ENCODE measurements at places on chromosomes 3 and 15. TPM values are rescaled to one million over a fixed set of nuclear protein-coding genes. Genes with fewer than 3 reads are reported as not detected.

GRCh38 chr3:69767571-69767970, 28.3 kb downstream of the MITF start:
- DNase-seq, result no peak

DNA sequence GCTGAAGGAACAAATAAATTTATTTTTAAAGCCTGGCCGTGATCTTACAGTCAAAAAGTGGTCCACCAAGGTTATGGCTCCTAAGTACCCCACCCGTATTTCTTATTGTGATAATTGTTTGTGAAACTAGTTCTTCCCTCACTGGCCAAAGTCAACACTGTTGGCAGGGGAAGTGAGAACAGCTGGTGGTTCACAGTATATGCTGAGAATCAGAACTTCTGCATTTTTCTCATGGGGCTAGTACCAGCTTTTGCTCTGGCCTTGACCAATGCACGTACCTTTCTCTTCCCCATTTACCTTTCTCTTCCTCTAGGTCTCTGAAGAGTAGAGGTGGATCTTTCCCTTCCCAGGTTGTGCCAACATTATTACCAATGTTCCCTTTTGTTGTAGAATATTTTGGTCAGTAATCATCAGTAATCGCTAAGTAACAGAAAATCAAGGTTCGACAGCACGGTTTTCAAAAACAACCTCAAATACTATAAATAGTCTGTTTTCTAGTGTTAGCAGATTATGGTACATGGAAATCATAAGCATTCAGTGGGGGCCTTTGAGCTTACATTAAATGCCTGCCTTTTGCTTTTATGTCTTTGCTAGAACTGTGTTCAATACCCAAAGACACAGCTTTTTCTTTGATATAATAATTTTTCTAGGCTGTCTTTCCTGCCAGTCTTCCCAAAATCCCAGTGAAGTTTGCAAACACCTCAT, 268.0 kb downstream of the LPP start:
- peak; percentile 45 for DNase-seq

DNA sequence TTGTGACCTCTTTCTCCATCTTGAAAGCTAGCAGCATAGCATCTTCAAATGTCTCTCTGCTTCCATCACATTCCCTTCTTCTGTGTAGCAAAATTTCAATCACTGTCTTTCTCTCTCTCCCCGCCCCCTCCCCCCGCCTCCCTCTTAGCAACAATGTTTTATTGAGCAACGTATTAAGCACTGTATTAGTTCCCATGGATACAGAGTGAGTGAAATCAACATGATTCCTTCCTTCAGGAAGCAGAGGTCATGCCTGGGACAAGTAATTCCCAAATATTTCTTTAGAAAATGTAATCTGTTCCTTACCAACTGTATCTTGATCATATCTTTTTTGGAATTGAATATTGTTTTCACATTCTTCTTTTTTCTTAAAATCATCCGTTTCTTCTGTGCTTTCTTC, 373.7 kb upstream of the NECTIN3 start:
- no peak for DNase-seq

- DNase-seq, result no peak
These were observed 35.2 kb downstream of the ZNF710 start for GRCh38 chr15:90036343-90036742.

GRCh38 chr15:95973566-95974256, 356.8 kb upstream of the NR2F2 start:
- no peak for DNase-seq

DNA sequence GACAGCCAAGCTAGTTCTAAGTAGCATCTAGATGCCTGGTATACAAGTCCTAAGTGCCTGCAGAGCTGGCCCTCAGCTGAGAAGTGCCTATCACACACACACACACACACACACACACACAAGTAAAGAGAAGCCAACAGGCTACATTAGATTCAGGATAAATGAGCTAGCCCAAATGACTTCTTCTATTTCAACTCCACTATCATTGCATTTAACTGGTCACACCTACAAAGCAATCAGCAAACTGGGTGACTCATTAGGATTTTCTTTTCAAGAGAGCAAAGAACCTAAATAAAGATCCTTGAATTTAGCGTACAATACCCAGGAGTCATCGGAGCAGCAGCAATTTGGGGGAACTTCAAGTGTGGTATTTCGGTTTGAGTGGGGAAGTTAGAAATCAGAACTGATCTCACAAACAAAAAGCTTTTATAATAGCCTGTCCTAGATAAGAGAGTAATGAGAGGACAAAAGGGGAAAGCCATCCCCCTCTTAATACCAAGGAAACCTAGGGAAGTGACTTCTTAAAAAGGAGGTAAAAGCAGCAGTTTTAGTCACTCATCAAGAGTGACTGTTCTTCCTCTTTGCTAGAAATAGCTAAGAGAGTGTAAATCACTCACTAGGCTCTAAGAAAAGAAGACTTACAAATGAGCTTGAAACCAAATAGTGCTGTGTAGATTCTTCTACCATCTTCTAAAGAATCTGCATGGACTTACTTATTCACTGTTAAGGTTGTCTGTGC, 112.7 kb downstream of the TNIK start:
- DNase-seq, result no peak

DNA sequence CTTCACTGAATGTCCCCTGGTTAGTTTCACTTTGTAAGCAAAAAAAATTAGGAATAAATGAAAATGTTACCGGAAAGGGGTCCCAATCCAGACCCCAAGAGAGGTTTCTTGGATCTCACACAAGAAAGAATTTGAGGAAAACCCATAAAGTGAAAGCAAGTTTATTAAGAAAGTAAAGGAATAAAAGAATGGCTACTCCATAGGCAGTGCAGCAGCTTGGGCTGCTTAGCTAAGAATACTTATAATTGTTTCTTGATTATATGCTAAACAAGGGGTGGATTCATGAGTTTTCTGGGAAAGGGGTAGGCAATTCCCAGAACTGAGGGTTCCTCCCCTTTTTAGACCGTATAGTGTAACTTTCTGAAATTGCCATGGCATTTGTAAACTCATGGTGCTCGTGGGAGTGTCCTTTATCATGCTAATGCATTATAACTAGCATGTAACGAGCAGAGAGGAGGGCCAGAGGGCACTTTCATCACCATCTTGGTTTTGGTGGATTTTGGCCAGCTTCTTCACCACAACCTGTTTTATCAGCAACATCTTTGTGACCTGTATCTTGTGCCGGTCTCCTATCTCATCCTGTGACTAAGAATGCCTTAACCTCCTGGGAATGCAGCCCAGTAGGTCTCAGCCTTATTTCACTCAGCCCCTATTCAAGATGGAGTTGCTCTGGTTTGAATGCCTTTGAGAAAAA, 41.0 kb upstream of the CMSS1 start:
- no peak for DNase-seq

GRCh38 chr3:17602126-17602525, 140.3 kb downstream of the TBC1D5 start:
- DNase-seq, result no peak

- DNase-seq, result no peak
These were observed 1013.6 kb downstream of the ROBO1 start for GRCh38 chr3:78754066-78754743.

- peak; percentile 53 for DNase-seq
These were observed 267.5 kb upstream of the CHRM5 start for GRCh38 chr15:33700695-33701303.

DNA sequence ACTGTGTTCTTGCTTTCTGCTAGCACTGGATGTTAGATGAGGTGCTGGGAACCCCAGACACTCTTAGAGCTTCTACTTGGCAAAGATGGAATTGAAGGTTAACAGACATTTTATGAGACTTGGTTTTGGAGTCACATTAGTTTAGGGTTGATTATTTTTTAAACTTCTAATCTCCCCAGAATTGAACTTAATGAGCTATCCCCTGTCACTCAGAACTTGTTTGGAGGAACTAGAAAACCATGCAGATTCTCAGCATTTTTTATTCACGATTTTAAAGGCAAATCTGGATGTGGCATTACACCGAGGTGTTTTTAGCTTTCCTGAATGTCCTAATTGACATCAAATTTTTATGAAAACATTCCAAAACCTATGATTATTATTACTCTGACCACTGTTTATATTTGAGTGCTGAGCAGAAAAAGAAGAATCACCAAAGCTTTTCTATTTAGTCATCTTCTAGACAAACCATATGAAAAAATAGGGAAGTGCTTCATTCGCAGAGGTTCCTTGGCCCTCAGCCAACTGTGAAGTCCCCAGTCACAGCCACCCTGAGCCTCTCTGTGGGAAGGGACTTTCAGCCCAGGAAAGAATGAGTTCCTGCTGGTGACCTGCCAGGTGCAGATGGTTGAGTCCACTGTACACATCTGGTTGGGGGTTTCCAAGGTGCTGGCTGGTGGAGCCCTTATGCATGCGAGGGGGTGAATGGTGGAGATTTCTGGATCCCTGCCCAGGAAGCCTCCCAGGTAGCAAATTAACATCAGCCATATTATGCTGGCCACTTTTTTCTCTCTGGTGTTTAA, 196.0 kb upstream of the TOPAZ1 start:
- DNase-seq, result peak; percentile 67

DNA sequence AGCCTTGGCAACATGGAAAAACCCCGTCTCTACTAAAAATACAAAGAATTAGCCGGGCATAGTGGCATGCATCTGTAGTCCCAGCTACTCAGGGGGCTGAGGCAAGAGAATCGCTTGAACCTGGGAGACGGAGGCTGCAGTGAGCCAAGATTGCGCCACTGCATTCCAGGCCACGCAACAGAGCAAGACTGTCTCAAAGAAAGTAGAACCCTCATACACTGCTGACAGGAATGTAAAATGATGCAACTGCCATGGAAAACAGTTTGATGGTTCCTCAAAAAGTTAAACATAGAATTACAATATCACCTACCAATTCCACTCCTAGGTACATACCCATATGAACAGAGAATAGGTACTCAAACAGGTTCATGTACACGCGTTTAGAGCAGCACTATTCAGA, 158.9 kb downstream of the TBC1D5 start:
- no peak for DNase-seq

GRCh38 chr15:99671926-99672635, 61.2 kb downstream of the LYSMD4 start:
- no peak for DNase-seq

GRCh38 chr15:52551762-52552161, 17.1 kb downstream of the ARPP19 start:
- DNase-seq, result peak; percentile 75

GRCh38 chr3:22704571-22705354, 498.4 kb upstream of the UBE2E2 start:
- no peak for DNase-seq

GRCh38 chr3:47006145-47006651, 26.7 kb downstream of the NBEAL2 start:
- DNase-seq, result no peak

DNA sequence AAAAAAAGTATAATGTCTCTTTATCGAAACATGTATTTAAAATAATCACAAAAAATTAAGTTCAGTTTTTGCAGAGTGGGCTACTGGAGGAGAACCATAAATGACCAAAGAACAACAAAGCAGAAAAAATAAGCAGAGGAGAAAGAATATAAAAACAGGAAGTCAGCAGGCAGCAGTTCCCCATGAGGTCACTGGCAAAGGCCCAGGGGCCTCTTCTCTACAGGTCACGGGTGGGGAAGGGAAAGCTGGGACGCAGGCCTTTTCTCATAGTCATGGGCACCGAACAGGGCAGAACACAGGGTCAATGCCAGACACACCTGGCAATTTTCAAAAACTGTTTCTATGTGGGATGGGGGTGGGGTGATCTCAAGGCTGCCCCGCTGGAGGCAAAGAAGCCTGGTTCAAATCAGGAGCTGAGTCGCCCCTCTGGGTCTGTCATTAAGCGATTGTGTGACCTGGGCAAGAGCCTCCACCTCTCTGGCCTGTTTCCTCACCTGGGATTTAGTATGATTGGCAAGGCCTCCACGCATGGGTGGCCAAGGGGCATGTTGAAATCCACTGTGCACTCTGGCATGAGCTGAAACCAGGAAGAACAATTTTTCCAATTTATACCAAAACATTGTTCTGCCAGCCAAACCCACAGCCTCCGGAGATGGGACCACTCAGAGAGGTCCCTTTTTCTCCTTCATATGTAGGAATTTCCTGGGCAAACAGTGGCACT, 43.8 kb upstream of the UACA start:
- no peak for DNase-seq

DNA sequence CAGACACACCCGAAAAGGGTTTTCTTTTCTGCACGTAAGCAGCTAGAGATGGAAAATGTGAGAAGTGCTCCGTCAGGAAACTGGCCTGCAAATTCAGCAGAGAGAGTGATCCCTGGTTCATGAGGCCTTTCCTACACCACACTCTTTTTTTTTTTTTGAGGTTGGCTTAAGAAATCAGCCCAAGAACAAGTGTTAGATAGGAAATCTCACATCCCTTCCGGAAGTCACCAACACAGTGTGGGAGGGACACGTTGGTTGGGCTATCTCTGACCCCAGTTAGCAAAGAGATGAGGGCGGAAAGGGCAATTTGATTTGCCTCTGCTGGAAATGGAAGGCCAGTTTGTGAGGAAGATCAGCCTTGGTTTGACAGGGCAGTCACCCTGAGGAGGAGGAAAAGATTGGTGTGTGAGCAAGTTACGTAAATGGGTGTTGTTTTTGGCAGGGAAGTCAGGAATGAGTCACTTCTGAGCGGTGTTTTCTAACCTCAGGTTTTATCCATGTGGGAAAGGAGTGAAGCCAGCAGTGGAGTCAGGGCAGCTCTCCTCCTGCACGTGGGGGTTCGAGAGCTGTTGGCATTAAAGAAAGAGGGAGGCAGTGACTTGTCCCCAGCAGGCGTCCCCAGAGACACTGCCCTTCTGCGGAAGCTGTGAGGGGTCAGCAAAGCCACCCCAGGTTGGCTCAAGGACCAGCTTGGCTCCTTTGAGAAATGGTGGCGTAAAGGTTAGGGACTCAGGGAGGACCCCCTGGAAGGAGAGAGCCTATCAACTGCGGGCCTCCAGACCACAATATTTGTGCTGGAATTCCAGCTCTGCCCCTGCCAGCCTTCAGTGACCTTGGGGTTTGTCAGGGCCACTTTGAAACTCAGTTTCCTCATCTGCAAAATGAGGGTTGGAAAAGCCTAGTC, 237.6 kb upstream of the BHLHE40 start:
- no peak for DNase-seq

DNA sequence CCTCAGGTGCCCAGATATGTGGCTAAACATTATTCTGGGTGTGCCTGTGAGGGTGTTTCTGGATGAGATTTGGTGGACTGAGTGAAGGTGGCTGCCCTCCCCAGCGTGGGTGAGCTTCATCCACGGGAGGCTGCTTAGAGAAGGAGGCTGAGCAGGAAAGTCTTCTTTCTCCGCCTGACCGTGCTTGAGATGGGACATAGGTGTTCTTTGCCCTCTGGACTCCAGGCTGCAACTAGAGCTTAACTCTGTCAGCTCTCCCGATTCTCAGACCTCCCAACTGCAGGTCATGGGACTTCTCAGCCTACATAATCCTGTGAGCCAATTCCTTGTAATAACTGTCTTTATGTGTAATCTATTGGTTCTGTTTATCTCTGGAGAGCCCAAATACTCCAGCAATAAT, 34.1 kb downstream of the RAB7A start:
- DNase-seq, result no peak

The HAUS2 gene
- 31.9 TPM for total RNA-seq

The SLC27A2 gene
- total RNA-seq, result 1.0 TPM

The MUC13 gene
- total RNA-seq, result 0.15 TPM

The IQCH gene
- 2.7 TPM for total RNA-seq

The VPS18 gene
- total RNA-seq, result 22.9 TPM

The EOMES gene
- total RNA-seq, result 0.44 TPM

The ARL14 gene
- not detected for total RNA-seq

The TMC3 gene
- total RNA-seq, result not detected

The PLSCR4 gene
- total RNA-seq, result 28.8 TPM

The RETNLB gene
- not detected for total RNA-seq

Measured in upper lobe of left lung (tissue), 6 donors.